ENCODE measurements at places on chromosomes 1 and 21.

- DNase-seq = no peak
These were observed 39.8 kb downstream of the TGFBR3 start for GRCh38 chr1:91846007-91846638.

DNA sequence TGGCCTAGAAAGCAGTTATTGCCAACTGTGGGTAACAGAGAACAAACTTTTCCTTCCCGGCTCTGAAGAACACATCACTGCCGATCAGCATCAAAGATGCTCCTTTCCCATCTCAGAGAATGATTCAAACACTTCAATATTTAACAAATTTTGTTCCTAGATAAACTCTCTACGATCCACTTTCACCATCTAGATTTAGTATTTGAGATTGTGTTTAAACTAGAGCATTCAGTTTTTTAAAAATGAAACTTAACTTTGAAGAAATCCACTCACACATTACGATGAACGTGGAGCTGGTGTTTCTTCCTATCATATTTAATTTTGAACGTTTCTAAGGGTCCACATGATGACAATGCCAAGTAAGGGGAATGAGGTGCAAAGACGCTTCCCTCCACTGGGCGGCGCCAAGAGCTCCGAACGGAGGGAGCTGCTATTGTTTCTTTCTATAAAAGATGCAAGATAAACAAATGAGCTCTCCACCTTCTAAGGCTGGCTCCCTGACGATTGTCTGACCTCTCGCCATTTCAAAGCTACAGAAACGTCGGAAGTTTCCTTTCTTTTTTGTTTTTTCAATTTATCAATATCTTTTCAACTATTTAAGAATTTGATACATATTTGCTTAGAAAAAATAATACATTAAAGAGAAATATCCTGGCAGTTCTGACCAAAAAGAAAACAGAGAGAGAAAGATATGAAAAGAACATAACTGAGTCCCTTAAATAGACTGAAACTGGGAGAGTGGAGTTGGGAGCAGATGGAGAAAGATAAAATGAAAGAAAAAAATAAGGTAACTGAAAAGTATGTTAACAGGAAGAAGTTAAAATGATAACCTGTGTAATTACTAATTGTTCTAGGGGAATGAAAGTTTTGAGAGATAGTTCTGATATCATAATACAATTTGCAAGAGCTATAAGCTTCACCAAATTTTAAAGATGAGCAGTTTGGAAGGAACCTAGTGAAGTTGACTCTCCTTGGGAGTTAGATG lies 4.4 kb upstream of the BARHL2 start:
- DNase-seq = no peak

GRCh38 chr1:181104790-181105133 lies 16.3 kb downstream of the IER5 start:
- no peak for DNase-seq

GRCh38 chr1:178844436-178844835 lies 26.4 kb downstream of the ANGPTL1 start:
- no peak for DNase-seq

DNA sequence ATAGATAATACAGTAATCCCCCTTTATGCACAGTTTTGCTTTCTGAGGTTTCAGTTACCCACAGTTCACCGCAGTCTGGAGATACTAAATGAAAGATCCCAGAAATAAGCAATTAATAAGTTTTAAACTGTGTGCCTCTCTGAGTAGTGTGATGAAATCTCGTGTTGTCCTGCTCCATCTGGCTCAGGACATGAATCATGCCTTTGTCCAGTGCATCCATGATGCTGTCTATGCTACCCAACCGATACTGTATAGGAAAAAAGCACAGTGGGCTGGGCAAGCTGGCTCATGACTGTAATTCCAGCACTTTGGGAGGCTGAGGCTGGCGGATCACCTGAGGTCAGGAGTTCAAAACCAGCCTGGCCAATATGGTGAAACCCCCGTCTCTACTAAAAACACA lies 85.0 kb upstream of the SLC2A1 start:
- no peak for DNase-seq

- no peak for DNase-seq
These were observed 24.4 kb downstream of the MCOLN2 start for GRCh38 chr1:84972377-84972987.

DNA sequence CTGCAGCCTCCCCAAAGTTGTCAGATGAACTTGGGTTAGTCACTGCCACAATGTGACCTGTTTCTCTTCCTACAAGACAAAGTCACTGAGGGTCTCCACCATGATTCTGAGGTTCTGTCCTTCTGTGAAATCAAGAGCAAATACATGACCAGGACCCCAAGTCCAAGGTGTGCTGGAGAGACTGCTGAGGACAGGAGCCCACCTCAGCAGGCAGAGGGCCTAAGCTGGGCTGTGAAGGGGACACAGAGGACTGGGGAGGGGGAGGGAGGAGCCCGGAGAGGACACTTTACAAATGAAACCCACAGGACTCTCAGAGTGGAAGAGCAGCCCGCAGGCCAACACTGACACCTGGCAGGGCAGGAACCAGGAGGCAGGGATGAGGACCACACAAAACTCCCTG lies 3.3 kb downstream of the PGLYRP3 start:
- DNase-seq = no peak

DNA sequence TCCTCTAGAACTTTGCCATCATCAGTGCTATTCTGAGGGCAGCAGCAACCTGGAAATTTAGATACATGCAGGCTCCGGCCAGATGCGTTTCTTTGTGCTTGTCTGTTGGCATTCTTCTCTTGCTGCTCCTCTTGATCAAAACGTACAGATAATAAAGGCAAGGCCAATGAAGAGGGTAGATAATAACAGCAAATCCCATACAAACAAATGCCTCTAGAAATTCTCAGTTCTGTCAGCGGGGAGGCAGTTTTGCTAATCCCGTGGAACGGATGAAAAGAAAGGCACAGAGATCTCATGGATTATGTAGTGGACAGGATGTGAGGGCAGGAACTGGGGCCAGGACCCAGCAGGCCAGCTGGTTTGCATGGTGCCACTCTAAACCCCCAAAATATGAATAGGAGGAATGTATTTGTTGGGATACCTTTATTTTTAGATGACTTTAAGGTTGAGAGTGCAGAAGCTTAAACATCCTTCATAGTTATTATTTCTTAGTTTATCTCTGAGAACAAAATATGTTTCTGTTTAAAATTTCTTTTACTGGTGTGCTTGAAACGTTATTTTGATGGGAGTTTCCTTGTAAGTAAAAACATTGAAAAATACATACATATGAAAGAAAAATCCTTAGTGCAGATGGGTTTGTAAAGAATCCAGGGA lies 1.5 kb downstream of the ITSN1 start:
- no peak for DNase-seq

DNA sequence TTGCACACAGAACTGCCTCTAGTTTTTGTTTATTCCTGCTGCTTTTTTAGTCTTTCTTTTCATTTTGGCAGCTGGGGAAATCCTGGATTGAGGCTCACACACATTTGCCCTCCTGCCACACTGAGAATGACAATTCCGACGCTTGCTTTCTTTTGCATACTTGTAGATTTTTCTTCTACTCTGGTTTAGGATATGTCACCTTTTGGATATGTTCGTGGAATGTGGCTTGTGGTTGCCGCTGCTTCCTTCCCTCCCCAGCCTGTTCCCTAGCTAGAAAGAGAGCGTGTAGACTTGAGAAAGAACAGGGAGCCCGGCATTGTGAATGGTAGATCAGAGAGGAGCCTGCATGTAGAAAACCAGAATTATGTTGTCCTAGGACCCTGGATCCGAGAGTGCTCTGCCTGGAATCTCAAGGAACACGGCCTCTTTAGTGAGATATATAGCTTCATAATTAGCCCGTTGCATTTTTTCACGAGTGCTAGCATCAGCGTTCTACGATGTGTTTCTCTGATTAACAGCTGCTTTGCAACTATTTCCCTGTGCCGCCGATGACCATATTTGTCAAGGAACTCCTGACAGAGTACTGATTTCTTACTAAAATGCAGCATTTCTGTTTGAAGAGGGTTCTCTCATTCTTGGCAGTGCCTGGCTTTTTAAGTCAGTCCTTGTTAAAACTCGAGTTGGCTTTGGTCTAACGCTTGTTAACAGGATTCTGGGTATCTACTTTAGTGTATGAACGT lies 56.2 kb downstream of the PEX14 start:
- no peak for DNase-seq

GRCh38 chr1:29319300-29320110 lies 83.2 kb downstream of the PTPRU start:
- no peak for DNase-seq

- no peak for DNase-seq
These were observed 177.5 kb downstream of the HIVEP3 start for GRCh38 chr1:41741244-41741643.

- DNase-seq = no peak
These were observed 188.9 kb upstream of the TMEM51 start for GRCh38 chr1:14964711-14965055.

DNA sequence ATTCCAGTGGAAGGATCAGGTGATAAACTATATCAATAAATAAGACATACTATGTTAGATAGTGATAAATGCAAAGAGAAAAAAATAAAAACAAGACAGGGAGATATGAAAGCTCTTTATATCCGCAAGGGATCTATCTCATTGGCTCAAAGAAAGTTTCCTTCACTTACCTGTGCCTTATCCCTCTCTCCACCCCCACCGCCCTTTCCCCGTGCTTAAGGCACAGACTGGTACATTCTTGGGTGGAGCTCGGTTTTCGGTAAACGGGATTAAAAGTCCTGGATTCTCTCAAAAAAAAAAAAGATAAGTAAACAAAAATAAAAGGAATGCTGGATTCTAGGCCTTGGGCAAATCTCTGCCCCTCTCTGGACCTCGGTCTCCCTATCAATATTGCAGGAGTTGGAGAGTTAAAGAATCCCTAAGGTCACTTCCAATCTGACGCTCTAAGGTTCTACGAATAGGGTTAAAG lies 593 bp upstream of the DNAJC16 start:
- no peak for DNase-seq

DNA sequence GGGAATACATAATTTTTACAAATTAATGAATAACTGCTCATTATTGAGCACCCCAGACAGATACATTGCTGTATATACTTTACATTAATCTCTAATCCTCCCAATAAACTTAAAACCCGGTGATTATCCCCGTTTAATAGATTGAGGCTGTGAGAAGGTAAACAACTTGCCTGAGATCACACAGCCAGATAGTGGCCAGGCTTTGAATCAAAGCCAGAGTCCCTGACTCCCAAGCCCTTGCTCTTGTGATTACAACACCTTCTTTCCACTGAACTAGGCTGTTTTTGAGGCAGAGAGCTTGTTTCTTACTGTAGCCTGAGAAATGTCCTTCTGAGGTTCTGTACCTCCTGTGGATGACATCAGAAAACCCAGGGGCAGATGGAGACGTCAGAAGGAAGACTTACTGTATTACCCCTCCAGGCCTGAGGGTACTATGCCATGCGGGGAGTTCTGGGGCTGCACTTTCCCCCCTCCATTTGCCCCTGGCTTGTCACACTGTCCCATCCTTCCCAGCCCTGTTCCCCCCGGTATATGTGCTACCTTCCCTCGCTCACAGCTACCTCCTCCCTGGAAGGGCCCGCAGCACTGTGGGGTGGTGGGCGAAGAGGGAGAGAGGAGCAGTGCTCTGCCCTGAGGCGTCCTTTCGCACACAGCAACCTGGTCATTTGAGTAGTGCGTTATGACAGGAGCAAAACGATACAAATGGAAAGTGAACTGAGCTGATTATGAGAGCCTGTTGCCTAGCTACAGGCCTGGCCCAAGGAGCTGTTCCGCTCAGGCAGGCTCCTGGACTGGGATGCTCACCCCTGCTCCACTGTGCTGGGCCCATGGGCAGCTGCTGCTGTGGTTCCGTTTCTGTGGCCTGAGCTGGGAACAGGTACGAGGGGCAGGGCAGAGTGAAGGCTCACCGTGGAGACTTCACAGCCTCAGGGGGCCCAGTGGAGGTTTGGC lies 4.6 kb downstream of the KCNC4 start:
- DNase-seq = no peak

DNA sequence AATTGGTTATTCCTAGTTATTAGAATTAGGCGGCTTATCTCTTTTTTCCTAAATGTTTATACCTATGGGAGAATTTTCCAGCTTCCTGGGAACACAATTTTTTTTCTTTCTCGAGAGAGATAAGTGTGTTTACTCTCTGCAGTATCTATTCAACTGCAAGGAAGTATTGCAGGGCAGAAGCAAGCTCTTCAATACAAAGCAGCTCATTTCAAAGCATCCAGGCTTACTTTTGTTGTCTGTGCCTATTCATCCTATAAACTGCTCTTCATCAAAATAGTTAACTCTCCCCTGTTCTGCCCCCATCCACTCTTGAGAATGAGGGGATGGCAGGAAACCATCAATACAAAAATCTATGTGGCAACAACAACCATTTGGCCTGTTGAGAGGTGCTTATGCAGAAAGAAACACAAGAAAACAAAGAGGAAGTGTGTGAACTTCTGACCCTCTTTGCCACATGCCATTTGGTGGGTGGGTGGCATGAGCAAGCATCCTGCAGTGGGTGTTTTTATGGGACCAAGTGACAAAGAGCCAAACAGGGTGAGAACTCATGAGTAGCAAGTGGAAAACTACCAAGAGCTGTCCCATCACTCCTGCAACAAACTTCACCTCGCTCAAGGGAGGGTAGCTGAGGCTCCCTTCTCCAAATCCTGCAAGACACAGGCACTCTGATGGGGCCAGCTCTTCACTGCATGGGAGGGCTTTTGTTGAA lies 50.6 kb upstream of the MRPS6 start:
- no peak for DNase-seq

GRCh38 chr21:36913247-36914169 lies 53.0 kb downstream of the HLCS start:
- no peak for DNase-seq

- DNase-seq = no peak
These were observed 57.5 kb downstream of the KCNT2 start for GRCh38 chr1:196550731-196551130.

- DNase-seq = no peak
These were observed 17.0 kb downstream of the C1orf198 start for GRCh38 chr1:230851291-230851691.

Measured in GM12892 (cell line).